ENCODE measurements at places on chromosomes 16 and 17.
A peak's percentile ranks its signal among the peaks of the same experiment; 100 is the strongest.

DNA sequence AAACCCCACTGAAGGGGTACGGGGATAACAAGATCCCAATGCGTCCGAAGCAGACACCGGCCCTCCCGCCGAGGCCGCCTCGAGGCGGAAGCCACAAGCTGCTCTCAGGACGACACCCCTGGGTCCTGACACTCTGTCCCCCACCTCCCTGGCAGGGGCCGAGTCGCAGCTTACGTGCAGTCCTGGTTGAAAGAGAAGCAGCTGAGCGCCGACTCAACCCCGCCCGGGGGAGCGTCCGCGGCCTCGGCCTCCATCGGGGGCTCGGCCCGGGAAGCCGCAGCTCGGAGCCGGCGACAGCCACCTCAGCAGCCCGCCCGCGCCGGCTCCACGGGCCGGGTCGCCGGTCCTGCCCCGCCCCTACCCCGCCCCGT lies at the start of gene WIPI1:
WIPI1 (minus strand) TSS at position 329 of the 371 bp plus-strand sequence; CDS start at position 254, 75 bp downstream.
- peak; percentile 18 for DNase-seq

GRCh38 chr16:66459878-66460277 lies 32.8 kb downstream of the BEAN1 start:
- no peak for DNase-seq

DNA sequence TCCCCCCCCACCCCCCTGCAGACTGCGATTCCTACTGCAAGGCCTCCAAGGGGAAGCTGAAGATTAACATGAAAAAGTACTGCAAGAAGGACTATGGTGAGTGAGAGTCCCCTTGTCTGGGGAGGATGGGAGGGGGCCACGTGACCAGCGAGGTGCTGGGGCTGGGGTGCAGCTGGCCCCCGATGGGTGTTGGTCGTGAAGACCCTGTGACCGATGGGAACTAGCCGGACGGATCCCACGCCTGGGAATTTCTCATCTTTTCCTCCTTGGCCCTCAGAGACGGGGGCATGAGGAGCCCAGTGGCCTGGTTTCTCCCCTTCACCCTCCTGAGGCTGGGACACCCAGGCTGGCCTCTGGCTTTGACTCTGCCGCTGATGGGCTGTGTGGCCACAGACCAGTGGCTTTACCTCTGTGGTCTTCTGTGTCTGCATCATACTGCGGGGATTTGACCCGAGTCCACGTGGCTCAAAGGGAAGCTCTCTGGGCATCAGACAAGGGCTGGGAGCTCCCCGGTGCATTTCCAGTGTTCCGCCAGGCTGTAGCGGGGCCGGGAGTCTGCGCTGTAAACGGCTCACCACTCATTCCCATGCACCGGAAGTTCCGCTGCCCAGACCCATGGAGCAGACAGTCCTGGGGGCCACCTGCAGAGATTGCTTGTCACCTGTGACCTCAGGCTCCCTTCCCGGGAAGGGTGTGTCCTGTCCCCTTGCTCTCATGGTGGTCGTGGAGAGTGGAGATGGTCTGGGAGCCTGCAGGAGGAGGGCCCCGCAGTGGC lies 200.0 kb downstream of the NTN1 start:
- no peak for DNase-seq

DNA sequence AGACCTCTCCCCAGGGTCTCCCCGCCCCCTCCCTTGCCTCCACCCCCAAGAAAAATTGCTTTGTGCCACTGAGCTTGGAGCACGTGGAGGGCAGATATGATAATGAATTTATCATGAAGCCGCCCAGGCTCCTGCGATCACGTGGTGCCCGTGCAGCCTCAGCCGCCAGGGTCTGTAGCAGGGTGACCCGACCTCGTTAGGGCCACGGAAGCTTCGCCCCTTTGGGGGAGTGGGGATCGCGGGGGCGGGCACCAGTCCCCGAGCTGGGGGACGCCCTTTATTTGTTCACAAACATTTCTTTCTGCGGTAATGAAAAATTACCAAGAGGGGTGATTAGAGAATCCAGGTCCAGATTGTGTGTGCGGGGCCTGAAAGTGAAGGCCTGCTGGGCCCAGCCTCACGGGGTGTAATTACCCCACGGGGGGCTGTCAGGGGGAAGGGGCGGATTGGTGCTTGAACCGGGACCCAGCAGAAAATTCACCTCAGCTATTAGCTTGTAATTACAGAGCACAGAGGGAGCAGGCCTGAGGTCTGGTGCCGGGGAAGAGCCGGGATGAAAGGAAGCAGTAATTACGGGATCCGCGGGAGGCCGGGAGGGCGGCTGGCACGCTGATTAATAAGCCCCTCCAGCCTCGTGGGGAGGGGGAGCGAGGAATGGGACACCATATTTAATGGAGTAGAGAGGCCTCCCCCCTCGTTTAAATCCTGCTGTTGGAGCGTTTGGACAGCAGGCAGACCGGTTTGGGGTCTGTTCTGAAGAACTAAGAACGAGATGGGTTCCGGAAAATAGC lies 13.3 kb downstream of the GSE1 start:
- DNase-seq, result no peak

DNA sequence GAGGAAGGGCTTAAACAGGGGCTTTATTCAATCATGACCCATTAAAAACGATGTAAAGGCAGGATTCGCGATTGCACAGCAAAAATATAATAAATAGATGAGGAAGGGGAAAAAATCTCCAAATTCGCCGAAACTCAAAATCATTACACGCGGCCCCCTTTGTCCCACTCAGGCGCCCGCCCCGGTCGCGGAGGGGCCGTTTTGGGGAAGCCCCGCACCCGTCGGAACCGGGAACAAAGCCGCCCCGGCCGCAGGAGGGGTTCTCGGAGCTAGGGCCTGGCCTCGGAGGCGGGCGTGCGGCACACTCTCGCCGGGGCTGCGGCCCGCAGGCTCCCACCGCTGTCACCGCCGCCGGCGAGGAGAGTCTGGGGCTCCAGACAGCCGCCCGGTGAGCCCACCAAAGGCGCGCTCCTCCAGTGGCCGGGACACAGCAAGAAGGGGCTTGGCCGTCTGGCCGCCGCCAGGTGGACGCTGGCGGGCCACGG lies 521 bp downstream of the C16orf87 start:
- DNase-seq, result no peak

DNA sequence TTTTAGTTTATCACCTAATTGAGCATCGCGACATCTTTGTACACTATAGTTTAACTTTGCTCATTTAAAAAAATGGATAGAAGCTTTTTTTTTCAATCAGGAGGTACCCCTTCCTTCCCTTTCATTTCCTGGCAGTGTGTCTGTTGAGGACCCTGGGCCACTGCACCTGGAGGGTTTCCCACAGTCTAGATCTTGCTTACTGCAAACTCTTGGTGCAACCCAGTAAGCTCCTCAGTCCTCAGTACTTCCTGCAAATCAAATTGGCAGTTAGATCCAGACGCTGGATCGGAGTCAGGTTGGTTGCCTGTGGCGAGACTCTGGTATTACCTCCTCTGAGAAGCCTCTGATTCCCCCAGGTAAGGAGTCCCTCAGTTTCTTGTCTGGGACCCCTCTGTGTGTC lies 162.0 kb downstream of the RAB11FIP4 start:
- DNase-seq, result no peak

GRCh38 chr17:71392715-71393567 lies 727.9 kb upstream of the SOX9 start:
- DNase-seq, result no peak

DNA sequence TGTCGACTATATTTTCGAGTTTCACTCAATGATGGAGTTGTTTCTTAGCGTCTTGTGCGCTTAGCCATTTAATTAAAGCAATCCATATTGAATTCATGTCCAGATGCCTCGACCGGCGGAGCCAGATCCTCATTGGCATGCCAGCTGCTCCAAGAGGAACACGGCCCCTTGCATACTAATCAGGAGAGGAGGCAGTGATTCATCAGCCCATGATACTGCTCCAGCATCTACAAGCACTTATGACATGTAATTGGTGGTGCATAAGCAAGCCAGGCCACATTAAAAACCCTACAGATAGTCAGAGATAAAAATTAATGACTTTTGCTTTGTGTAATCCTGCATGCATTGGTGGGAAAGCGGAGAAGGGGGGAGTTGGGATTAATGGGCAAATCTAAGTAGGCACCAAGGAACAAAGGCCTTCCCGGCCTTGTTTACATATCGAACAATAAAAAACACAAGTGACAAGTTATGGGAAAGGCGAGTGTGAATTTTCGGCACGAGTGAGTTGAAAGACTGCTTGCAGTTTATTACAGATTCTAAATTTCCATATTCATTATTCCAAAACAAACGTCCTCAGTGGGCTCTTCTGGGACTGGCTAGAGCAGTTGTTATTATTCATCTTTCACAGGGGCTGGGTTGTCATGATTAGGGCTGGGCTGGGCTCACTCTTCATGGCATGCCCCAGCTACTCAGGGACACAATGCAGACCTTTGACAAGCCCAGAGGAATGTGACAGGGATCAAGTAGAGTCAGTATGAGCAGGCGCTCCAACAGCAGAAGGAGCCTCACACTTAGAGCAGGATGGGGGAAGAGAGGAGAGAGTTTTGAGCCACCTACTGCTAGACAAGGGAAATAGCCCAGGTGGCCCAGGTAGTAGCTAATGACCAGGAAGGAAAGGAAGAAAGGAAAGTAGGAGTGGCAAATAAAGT lies 281.7 kb upstream of the ZFHX3 start:
- DNase-seq, result no peak

- DNase-seq, result no peak
Observed at GRCh38 chr17:62672957-62673356, 45.5 kb downstream of the MRC2 start.

DNA sequence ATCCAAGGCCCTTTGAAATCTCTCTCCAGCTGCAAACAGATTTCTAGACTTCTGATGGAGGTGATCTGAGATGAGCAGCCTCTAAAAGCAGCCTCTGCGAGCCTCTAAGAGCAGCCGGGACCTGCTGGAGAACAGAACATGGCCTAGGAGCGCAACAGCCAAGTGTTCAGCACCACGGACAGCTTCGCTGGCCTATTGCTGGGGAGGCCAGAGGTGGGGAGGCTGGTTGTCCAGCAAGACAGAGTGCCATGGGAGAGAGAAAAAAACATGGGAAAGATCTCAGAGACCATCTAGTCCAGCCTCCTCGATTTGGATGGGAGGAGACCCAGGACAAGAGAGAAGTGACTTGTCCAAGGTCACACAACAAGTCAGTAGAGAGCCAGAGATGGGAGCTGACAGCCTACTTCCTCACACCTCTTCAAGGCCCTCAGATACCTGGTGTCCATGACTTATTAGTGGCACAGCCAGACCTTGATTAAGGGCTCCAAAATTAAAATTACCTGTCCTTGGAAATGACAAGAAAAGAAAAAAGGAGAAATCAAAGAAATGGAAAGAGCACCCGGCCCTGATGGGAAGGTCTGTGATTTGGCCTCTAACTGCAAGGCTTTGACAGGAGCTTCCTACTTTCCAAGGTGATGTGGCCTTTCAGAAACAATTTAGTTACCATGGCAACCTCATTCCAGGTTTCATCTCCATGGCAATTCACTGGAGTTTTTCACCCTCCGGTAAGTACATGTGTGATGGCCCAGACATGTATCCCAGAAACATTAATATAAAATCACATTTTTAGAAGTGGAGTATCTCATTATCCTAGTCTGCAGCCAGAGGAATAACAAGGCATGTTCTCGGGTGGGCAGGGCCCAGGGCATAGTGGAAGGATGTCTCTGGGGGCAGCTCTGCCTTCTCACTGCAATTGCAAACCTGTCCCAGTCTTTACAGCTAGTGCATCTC lies 14.5 kb downstream of the RPRML start:
- DNase-seq, result no peak

- DNase-seq, result no peak
Observed at GRCh38 chr17:9666461-9667050, 21.2 kb downstream of the USP43 start.

- no peak for DNase-seq
Observed at GRCh38 chr17:73589363-73589980, 54.8 kb downstream of the SDK2 start.

DNA sequence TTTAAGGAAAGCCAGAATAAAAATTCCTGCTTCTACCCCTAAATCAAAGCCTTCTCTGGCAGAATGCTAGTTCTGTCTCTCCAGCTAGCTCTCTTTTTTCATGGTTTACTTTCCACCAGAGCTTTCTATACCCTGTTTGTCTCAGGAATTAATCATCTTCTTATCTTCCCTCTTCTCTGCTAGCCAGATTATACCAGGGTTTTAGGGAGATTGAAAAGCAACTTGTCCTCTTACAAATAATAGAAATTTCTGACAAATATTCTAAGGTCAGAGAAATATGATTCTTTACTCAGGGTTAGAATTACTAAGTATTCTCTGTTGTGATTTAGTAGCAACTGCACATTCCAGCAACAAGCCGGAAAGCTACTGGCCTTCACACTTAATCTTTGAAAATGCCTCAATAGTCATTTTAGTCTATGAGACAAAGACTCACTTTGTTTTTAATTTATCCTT lies 166.4 kb downstream of the TANC2 start:
- no peak for DNase-seq

DNA sequence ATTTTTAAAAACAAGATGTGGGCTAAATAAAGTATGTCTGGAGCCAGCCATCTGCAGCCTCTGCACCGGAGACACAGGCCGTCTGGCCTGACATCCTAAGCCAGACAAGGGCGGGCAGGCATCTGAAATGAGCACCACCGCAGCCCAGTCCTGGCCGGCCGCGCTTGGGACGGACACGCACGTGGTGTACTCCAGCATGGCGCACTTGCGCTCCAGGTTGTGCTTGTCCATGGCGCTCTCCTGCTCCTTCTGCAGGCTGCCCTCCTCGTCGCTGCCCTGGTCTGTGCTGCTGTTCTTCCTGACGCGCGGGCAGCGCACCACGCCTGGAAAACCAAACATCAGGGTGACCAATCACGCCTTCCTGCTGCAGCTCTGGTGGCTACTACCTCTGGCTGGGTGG lies 60.3 kb downstream of the GTF3C1 start:
- DNase-seq, result no peak

DNA sequence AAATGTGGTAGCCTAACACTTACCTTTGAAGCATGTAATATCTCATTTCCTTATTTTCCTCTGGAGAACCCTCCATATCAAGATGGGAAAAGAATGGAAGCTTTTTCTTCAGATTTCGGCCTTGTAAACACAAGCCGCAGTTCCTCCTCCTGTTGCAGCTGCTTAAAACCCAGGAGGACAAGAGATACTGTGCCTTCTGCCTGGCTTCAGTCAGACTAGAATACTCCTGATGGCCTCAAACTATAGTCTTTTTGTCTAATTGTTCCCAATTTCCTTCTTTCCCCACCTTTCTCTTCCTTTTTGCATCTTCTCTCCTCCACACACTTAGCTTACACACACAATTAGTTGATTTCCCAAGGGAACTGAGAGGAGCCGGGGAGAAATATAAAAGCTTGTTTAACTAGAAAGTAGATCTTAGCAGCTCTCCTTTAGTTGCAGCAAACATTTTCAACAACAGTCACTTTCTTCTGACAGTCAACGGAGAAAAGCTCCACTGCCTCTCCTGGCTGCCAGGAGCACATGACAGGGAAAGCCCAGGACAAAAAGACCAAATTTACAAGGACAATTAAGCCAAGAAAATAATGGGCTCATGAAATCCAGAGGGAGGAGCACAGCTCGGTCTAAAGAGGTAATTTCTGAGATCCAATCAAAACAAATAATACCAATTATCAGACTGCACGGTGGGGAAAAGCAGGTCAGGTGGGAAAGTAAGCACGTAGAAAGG lies 76.4 kb upstream of the C17orf78 start:
- DNase-seq, result no peak

GRCh38 chr17:6153375-6153774 lies 83.2 kb downstream of the WSCD1 start:
- no peak for DNase-seq

- no peak for DNase-seq
Observed at GRCh38 chr17:10518271-10519037, at the start of gene MYH1. TSS of gene MYH1 (minus strand) at chr17:10518542. CDS start at chr17:10516642, 1,900 bp downstream.
